Right cardiac atrium (tissue), 5 donors: ENCODE measurements at places on chromosomes 16 and 17. TPM values are rescaled to one million over a fixed set of nuclear protein-coding genes. Genes with fewer than 3 reads are reported as not detected.

Gene PMM2
- 10.7 TPM for polyA plus RNA-seq

Gene RNU2-1
- not detected for polyA plus RNA-seq

Gene SLC16A5
- 12.7 TPM for polyA plus RNA-seq

Gene C17orf113
- polyA plus RNA-seq = 0.91 TPM

GRCh38 chr16:3861808-3862451 lies 18.6 kb downstream of the CREBBP start:
- DNase-seq = peak; percentile 71

GRCh38 chr17:74466828-74467184 lies 372 bp downstream of the CD300A start:
- DNase-seq = no peak

DNA sequence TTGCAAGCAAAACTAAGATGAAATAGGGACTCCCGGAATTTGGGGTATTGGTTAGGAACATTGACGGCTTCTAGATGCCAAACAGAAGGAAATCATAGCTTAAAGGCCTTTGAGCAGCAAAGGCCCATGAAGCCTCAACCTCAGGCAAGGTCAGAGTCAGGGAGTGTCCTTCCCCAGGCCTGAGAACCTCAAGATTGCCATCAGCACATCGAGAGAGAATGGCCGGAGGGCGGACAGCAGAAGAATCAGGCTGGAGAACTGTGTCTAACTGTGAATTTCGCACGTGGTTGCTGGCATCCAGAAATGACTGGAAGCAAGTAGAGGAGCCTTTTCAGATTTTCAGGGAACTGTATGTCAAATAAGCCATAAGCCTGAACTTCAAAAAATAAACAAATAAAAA lies 24.8 kb upstream of the ANKRD40CL start:
- DNase-seq = no peak

DNA sequence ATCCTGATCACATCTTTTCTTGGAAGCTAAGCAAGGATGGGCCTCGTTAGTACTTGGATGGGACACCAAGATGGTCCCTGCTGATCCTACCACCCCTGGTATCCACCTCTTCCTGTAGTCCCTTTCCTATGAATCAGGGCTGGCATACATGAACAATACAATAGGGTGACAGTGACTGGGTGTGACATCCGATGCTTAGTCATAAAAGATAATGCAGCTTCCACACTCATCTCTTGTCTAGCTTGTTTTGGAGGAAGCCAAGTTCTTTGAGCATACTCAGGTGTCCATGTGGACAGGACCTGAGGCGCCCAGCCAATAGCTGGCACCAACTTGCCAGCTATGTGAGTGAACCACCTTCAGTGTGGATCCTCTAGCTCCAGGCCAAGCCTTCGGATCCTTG lies 62.5 kb upstream of the NFAT5 start:
- DNase-seq = no peak

- DNase-seq = no peak
Observed at GRCh38 chr17:862582-862981, 80.4 kb downstream of the MRM3 start.

- no peak for DNase-seq
Observed at GRCh38 chr17:80421381-80422090, 6.6 kb downstream of the ENDOV start.

DNA sequence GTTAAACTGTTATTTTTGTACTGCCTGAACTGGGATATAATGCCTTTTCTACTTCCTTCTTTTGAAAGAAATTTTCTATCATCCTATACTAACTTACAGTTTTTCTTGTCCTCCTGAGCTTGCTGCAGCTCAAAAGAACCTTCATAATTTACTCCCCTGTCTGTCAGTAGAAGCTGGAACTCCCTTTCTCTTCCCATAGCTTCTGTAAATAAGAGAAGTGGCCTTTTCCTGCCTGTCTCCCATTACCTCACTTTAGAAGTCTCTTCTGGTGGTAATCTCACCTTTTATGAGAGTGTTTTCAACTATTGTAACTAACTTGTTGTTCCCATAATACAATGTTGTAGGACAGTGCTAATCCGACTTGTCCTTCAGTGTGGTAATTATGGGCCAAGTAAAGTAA lies 246.7 kb upstream of the TBX2 start:
- DNase-seq = no peak

DNA sequence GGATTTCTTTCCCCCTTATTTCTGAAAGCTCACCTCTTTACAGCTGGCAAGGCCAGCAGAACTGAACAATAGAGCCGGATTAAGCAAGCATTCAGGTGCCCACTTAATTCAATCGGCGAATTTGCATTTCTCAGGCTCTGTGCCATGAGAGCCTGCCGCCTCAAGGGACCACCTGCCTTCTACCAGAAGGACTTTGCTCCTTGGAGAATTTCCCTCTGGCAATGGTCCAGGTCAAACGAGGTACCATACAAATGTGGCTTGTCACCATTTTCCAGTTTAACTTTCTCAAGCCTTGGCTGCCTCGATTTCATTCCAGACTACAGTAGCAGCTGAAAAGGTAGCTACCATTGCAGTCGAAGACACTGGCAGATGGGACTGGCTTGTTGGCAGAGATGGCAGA lies 534.0 kb downstream of the MAF start:
- DNase-seq = no peak

DNA sequence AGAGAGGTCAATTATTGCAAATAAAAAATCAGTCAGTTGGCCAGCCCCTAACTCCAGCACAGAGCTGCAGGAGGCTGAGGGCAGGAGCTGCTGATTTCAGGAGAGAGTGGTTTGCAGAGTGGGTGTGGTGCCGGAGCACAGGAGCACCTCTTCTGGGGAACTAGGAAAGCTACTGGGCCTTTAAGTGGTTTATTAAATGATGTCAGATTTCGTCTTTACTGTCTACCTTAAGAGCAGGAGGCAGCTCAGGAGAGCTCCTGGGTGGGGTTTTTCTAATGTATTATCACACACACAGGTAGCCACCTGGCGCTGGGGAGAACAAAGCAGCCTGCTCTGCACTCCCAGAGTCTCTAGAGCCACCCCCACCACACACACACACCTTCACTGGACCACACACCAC lies 11.5 kb upstream of the HAS3 start:
- no peak for DNase-seq

GRCh38 chr17:58680038-58680369 lies 11.8 kb downstream of the TEX14 start:
- no peak for DNase-seq
